Breast epithelium (tissue), 4 donors: ENCODE measurements at places on chromosomes 11 and 22.

DNA sequence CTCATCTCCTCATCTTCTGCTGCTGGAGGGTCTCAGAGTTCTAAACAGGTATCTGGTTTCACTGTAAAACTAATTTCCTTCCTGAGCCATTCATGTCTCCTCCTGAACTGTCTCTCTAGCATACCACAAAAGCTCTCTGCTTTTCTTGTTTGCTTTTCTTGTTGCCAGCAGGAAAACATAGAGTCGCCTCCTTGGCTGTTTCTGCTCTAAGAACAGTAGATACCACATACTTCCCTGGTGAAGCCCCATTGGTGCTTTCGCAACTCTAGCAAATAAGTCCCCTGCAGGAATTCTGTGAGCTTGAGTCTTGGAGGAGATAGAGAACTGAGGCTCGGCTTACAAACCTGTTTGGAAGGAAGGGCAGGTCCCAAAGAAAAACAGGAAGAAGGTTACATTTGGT, 7.0 kb downstream of the DIXDC1 start:
- no peak for DNase-seq

- no peak for DNase-seq
Observed at GRCh38 chr11:107969219-107969618, 39.5 kb upstream of the CUL5 start.

- no peak for DNase-seq
Observed at GRCh38 chr11:71115770-71116692, 136.3 kb downstream of the SHANK2 start.

- no peak for DNase-seq
Observed at GRCh38 chr11:72190631-72191071, 1.3 kb upstream of the FOLR1 start.

DNA sequence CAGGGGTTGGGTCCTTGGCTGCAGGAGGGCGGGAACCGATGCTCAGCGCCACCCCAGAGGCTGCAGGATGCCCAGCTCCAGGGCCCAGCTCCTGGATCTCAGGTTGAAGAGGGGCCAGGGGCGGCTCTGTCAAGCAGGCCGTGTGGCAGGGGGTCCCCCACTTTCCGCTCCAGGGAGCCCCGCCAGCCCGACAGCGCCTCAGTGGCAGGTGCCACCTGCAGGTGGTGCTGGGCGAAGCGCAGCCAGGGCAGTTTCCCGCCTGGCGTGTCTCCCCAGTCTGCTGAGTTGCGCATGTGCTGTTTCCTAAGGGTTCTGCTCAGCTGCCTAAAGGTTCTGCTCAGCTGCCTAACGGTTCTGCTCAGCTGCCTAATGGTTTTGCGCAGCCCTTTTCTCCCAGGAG, 442.1 kb downstream of the POTEH start:
- DNase-seq, result no peak

DNA sequence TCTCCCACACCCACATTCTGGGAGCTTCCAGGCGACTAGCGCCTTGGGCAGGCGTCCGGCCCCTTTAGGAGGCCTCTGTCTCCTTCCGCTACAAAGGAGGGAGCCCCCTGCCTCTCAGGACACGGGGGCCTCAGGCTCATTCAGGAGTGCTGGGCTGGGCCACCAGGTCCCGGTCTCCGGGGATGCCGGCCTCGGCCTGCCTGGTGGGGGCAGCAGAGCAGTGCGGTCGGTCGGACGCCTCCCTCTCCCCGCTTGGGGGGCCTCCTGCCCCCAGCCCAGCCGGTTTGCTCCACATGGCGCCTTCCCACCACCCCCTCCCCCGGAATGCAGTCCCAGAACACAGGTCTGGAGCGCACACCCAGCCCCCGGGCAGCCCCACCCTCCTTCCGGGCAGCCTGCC, 21.9 kb downstream of the MRPL23 start:
- no peak for DNase-seq

- no peak for DNase-seq
Observed at GRCh38 chr11:127130321-127130720, 129.8 kb upstream of the KIRREL3 start.

GRCh38 chr11:71338801-71339395, 86.5 kb upstream of the SHANK2 start:
- DNase-seq, result no peak

GRCh38 chr22:42343531-42344081, 73.2 kb upstream of the TCF20 start:
- no peak for DNase-seq

- DNase-seq, result no peak
Observed at GRCh38 chr11:117395476-117395875, 67.8 kb downstream of the CEP164 start.
